ENCODE measurements at places on chromosomes 4 and X. TPM values are rescaled to one million over a fixed set of nuclear protein-coding genes. Genes with fewer than 3 reads are reported as not detected.
A peak's percentile ranks its signal among the peaks of the same experiment; 100 is the strongest.

DNA sequence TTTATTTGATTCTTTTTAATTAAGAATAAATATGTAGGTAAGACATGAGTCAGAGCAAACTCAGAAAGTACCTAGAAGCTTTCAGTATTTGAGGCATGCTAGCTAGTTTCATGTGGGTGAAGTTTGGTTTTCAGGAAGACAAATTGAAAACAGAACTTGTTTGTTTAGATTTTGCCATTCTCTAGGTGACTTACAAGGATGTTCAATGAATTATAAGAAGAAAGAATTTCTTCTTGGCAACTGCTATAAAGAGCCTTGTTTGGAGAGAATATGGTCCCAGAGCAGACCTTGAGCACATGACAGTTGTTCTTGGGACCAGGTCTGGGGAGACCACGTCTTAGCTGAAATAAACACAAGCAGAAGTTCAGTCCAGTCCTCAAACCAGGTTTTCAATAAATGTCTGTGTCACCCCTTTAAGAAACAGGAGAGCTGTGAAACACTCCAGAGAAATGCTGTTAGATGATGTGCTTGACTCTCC, 38.0 kb upstream of the IL21 start:
- DNase-seq, result no peak

MTTP gene
- 0.41 TPM for total RNA-seq

- DNase-seq, result no peak
Observed at GRCh38 chr4:75512386-75513211, 1.6 kb downstream of the RCHY1 start.

KLHL13 gene
- 0.20 TPM for total RNA-seq

DNA sequence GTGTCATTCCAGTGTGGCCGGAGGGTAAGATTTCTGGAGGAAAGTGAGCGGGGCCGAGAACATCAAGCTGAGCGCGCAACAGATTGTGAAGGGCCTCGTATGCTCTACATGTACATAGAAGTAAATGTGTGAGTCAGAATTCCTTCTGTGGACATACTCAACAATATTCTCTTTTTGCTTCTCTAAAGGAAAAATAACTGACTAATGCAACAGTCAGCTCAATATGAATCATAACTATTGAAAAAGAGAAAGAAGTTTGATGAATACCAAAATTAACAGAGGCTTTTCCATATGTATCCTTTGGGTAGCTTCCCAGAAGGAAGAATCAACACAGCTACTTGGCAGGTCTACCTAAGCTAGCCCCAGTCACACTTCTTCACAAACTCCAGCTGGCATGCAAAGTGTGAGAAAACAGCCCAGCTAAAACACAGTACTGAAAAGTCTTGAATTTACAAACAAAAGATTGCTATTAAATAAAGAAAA, 87.5 kb upstream of the ZFP42 start:
- no peak for DNase-seq

DNA sequence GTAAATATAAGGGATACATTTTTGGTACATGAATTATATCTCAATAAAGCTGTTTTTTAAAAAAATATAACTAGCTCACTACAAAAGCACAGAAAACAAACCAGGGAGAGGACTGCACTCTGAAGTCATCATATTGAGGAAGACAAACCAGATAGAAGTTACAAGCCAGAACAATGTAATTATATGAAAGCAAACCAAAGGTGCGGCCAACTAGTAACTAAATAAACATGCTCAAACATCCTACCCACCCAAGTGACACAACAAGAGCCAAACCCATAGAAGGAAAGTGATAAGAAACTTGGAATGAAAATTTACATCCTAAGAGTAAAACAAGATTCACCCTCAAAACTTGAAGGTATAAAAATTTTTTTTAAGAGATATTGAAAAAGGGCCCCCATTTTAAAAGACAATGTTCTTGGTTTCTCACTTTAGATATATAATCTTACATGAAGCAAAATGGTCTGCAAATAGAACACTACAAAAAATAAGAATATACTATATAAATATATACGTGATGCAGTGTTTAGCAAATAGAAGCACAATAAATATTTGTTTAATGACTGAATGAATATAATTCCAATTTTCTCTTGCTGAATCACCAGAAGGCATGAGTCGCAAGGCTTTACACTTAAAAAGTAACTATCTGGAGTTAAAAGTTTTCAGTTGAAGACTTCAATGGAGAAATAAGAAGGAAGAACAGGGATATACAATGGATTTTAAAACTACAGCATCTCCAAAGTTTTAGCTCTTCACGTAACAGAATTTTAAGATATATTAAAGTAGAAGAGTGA, 4.0 kb upstream of the SH3D19 start:
- DNase-seq, result no peak

DNA sequence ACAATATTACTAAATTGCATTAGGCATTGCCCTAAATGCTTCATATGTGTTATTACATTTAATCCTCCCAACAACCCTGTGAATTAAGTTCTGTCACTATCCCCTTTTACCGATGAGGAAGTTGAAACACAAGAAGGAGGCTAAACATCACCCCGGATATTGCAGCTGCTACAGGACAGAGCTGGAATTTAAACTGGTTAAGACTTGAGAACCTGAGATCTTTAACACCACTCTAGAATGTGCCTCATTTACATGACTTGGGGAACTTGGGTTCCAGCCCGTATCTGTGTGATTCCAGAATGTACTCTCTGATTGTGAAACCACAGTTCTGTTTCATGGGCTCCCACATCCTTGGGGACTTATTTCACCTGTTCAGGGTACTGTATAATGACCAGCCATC, 165.1 kb upstream of the PPARGC1A start:
- DNase-seq, result no peak

DNA sequence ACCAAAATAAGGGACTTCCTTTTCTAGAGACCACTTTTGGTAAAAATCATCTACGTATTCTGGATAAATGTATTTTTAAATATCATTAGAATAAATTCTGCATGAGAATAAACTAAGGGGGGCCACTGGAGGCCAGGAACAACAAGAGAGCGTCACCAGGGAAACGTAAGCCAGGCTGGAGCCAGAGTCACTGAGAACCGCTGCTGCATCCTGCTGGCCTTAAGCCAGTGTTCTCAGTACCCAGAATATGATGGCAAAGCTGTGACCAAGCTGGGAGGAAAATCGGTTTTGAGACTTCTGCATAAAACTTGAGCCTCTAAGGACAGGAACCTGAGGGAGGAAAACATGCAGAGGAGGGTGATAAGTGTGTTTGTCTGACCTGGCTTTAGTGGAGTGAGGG, 63.0 kb upstream of the FAM9A start:
- no peak for DNase-seq

DNA sequence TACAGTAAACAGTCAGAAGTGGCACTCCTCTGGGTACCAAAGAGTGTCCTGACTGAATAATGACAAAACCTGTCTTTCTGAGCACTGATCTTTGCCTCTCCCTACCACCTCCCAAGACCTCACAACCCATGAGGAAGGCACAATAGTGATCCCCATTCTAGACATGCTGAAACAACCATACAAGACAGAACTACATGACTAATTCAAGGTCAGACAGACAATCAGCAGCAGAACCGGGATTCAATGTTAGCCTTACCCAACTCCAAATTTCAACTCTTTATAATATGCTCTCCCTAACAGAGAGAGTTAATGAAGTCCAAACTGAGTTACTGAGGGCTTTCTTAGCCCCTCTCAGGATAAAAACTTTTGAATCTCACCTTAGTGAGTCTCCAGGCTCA, 71.0 kb downstream of the IRF2 start:
- no peak for DNase-seq

AFP gene
- total RNA-seq, result not detected

- peak; percentile 18 for DNase-seq
Observed at GRCh38 chr4:8506373-8507195, 66.0 kb downstream of the TRMT44 start.

COX18 gene
- 20.1 TPM for total RNA-seq

CLCN4 gene
- not detected for total RNA-seq

- no peak for DNase-seq
Observed at GRCh38 chrX:109739625-109740432, 6.8 kb upstream of the ACSL4 start.

POF1B gene
- 130 TPM for total RNA-seq

GRCh38 chr4:828641-829271, 2.8 kb upstream of the CPLX1 start:
- no peak for DNase-seq

GRCh38 chrX:129726307-129727111, 12.3 kb upstream of the XPNPEP2 start:
- DNase-seq, result peak; percentile 62

GRCh38 chr4:163167333-163167626, 590 bp upstream of the NAF1 start:
- DNase-seq, result no peak

DNA sequence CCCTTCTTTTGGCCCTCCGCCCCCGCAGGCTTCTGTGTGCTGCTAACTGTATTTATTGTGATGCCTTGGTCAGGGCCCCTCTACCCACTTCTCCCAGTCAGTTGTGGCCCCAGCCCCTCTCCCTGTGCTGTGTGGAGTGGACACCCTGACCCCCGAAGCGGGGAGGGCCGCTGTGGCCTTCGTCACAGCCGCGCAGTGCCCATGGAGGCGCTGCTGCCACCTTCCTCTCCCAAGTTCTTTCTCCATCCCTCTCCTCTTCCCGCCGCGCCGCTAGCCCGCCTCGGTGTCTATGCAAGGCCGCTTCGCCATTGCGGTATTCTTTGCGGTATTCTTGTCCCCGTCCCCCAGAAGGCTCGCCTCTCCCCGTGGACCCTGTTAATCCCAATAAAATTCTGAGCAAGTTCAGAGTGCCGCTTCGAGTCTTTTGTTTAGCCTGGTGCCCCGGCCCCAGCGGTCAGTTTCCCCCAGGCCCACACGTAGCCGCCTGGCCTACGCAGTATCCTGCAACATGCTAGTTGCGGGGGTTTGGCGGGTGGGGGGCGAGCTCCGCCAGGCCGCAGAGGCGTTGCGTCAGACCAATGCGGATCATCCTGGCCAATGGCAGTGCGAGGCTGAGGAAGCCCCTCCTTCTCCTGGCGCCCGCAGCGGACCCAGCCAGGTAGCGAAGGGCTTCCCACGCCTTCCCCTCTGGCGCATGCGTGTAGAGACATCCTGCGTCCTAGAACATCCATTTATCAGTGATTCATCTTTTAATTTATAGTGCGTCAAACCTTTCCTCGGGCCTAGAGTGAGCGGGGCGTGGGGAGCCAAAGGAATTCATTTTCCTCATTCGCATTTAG, 5.6 kb upstream of the KANTR start:
- peak; percentile 84 for DNase-seq

FOXR2 gene
- not detected for total RNA-seq

SMARCAD1 gene
- total RNA-seq, result 14.6 TPM

GRCh38 chr4:14383652-14384051, 618.6 kb upstream of the CPEB2 start:
- DNase-seq, result no peak

ZCCHC18 gene
- total RNA-seq, result not detected

BCORL1 gene
- 6.7 TPM for total RNA-seq

GRCh38 chr4:41154010-41154813, 60.1 kb downstream of the APBB2 start:
- DNase-seq, result no peak

DNA sequence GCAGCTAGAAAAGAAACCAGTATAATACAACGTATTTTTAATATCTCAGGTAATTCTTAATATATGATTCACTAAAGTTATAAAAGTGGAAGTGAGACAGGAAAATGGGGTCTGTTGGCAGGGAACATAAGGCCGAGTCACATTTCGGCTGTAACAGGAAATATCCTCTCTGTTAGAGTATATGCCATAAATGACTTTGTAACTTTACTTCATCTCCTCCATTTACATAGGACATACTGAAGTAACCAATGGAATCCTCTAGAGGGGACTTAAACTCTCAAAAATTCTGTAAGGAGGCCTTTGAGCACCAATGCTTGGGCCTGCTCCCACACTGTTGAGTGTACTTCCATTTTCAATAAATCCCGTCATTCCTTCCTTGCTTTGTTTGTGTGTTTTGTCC, 71.3 kb downstream of the ANKRD17 start:
- DNase-seq, result no peak

HTRA3 gene
- total RNA-seq, result 6.2 TPM

FGG gene
- not detected for total RNA-seq

SULT1E1 gene
- not detected for total RNA-seq

FGFBP1 gene
- total RNA-seq, result 7.0 TPM

DNA sequence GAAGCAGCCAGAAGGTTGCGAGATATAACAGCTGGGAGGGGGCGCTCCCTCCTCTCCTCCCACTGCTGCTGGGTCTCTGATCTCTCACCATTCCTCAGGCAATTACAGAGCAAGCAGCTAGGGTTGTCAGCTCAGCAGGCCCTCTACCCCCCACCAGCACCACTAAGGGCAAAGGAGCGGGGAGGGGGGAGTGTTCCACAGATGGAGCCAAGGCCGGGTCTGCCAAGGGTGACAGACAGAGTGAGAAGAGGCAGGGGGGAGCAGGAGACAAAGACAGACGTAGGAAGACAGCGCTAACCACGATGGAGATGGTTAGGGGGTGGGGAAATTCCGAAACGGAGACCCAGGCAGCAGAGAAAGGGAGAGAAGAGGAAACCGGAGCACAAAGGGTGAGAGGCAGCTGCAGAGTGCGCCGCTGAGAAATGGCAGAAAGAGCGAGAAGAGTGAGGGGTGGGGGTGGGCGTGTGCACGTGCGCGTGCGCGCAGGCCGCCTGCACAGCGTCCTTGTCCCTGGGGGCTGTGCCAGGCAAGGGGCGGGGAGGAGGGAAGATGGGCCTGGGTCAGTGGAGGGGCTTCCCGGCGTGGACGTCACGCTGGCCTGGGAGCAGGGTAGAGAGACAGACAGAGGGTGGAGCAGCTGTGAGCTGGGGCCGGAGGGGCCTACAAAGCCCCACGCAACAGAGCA, 6.9 kb downstream of the L1CAM start:
- DNase-seq, result no peak

NDST3 gene
- not detected for total RNA-seq

DNA sequence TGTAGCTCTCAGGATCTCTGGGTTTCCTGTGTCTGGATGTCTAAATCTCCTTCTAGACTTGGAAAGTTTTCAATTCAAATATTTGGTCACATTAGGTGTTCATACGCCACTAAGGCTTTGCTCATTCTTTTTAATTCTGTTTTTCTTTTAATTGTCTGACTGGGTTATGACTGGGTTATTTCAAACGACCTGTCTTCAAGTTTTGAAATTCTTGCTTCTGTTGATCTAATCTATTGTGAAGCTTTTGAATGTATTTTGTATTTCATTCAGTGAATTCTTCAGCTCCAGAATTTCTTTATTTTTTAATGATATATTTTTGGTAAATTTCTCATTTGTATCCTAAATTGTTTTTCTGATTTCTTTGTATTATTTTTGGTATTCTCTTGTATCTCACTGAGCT, 81.0 kb upstream of the PCDH10 start:
- no peak for DNase-seq

DTHD1 gene
- not detected for total RNA-seq
